ENCODE measurements at places on chromosomes 2 and 18.

- DNase-seq = no peak
Observed at GRCh38 chr2:65789923-65790675, 357.7 kb upstream of the SPRED2 start.

GRCh38 chr2:238891457-238892203 lies 43.7 kb downstream of the TWIST2 start:
- no peak for DNase-seq

GRCh38 chr2:77391119-77391518 lies 131.1 kb downstream of the LRRTM4 start:
- DNase-seq = no peak

GRCh38 chr2:79882548-79882947 lies 369.7 kb downstream of the CTNNA2 start:
- no peak for DNase-seq

DNA sequence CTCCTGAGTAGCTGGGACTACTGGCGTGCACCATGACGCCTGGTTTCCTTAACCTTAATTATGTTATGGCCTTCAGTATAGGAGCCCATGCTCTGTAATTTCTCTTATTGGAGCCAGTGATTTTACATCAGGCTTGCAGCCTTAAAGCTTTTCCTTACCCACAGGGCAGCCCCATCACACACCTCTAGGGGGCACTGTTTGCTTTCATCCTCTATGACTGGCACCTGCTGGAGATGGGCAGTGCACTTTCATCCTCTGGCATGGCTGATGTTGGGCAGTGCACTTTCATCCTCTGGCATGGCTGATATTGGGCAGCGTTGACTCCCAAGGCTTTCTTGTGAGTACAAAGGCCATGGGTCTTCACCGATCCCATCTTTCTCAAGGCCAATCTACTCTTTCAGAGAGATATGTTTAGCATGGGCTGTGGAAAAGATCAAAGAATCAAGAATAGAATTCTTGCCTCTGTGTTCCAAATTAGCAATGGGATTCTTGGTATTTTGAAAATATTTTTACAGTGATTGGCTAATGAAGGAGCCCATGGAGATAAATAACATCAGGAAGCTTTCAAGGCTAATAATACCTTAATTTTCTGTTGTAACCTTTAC lies 80.7 kb upstream of the MEX3C start:
- no peak for DNase-seq

- no peak for DNase-seq
Observed at GRCh38 chr2:216934151-216934550, 74.3 kb upstream of the TNP1 start.
